ENCODE measurements at places on chromosomes 16 and 17.

GRCh38 chr16:57572978-57573728 is 30.7 kb downstream of the ADGRG5 start:
- DNase-seq: no peak

DNA sequence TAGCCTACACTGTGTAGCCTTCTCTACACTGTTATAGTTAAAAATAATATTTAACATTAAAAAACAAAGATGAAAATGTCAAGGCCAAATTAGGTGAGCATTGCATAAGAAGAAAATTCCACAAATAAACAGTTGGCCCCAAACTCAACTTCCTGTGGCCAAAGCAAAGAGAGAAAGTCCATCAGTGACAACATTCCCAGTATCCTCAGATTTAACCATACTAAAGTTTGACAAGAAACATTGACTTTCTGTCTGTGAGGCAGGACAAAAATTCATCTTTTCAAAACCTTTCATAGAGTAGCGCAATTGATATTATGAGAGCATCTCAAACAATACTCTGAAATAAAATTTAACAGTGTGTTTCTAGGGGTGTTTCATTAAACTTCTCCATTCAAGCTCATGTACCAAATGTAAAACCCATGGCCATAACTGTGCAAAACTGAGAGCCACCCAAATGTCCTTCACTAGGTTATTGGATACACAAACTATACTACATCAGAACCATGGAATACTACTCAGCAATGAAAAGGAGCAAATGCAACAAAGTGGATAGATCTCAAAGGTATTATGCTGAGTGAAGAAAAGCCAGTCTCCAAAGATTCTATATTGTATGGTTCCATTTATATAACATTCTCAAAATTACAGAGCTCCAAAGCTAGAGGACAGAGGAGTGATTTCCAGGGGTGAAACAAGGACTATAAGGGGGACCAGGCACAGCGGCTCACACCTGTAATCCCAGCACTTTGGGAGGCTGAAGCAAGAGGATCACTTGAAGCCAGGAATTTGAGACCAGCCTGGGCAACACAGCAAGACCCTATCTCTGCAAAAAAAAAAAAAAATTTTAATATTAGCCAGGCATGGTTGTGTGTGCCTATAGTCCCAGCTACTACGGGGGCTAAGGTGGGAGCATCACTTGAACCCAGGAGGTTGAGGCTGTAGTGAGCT is 38.7 kb downstream of the TMEM114 start:
- DNase-seq: no peak

DNA sequence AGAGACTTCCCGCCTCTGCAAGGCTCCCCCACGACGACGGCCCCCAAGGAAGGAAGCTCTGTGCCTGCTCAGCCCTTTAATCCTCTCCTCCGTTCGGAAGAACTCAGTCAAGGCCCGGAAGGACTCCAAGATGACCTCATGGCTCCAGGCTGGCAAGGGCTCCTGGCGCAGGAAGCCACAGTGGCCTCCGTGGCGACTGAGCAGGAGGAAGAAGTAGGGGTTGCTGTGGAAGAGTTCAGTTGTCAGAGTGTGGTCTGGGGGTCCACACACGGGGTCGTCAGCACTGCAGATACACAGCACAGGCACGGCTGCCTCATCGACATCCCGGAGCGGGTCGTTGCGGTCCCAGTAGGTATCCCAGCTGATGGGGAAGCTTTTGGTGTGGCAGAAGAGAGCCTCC is 4.2 kb downstream of the ABHD15 start:
- DNase-seq: no peak

- DNase-seq: no peak
These were observed 4.9 kb downstream of the CCL5 start for GRCh38 chr17:35875072-35875799.

GRCh38 chr17:10119203-10120108 is 79.0 kb downstream of the GAS7 start:
- no peak for DNase-seq

All from NCI-H2107 (cell line).